ENCODE measurements at places on chromosomes 4 and X.
A peak's percentile ranks its signal among the peaks of the same experiment; 100 is the strongest.

- DNase-seq: no peak
These were observed 52.8 kb downstream of the TBC1D14 start for GRCh38 chr4:6962211-6963041.

- no peak for DNase-seq
These were observed 62.2 kb upstream of the SPANXD start for GRCh38 chrX:141760761-141761160.

GRCh38 chrX:135308345-135308855 is 880 bp upstream of the ETDC start:
- DNase-seq: no peak

DNA sequence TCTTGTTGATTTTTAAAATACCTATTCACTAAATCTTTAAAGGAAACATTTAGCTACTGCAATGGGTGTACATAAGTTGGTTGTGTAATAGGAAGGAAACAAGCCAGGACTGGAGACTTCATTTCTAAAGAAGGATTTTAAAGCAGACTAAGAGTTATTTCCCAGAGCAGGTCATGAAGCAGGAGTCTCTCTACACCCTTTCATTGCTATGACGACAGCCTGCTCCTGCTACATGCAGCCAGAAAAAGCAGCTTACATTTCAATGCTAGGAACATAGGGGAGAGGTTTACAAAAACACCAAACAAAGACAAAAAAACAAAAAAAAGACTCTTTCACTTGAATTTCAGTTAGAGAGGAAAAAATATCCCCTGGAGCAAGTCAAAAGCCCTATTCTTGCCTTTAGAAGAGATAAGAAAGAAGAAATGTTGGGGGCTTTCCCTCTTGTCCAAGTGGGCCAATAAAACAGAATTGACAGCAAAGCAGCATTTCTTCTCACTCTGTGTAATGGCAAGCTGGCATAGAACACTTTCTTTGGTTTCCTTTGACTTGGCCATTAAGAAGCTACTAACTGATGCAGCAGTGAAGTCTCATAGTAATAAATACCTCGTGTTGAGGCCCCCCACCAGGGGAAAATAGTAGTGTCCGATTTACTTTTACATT is 3.4 kb downstream of the SPARCL1 start:
- no peak for DNase-seq

DNA sequence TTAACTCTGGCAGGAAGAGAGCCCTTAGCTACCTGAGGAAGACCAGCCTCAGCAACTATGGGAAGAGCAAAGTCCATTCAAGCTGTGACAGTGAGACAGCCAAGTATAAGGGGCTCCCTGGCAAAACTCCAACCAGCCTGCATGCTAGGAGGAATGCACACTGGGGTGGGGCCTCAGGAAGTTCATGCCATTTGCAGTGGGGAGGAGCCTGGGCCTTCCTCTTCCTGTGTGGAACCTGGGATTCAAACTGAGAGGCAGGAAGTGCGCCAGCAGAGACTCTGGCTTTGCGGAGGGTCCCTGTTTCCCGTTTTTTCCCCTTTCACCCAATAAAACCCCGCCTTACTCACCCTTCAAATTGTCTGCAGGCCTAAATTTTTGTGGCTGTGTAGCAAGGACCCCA is 33.0 kb downstream of the TFDP3 start:
- no peak for DNase-seq

GRCh38 chr4:16457944-16458343 is 231.7 kb upstream of the TAPT1 start:
- no peak for DNase-seq

DNA sequence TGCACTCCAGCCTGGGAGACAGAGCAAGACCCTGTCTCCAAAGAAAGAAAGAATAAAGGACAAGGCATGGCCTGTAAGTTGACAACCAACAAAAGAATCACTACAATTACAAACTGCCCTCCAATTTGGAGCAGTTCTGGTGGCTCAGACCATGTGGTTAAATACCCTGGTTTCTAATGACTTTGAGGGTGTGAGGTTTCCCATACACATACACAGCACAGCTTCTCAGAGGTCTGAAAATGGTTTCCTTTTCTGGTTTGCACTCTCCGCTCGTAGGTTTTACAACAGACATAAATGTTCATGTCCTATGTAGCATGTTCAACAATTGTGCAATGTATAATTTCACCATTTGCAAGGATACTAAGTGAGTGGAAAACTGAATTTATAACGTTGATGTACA is 34.2 kb upstream of the MXRA5 start:
- no peak for DNase-seq

DNA sequence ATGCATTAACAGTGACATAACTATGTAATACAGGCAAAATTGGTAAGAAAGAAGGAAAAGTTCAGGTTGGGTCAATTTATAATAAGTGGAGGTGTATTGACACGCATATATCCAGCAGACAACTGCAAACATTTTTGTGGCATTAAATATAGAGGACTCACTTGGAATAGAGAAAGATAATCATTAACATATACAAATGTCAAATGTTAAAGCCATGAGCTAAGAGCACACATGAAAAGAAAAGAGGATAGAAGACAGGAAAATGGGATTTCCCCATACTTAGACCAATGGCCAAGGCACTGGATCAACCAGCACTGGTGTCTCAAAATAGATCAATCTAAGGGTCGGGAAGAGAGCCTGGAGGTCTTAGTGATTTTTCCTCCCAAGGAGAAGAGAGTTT is 187.6 kb downstream of the PDGFC start:
- no peak for DNase-seq

DNA sequence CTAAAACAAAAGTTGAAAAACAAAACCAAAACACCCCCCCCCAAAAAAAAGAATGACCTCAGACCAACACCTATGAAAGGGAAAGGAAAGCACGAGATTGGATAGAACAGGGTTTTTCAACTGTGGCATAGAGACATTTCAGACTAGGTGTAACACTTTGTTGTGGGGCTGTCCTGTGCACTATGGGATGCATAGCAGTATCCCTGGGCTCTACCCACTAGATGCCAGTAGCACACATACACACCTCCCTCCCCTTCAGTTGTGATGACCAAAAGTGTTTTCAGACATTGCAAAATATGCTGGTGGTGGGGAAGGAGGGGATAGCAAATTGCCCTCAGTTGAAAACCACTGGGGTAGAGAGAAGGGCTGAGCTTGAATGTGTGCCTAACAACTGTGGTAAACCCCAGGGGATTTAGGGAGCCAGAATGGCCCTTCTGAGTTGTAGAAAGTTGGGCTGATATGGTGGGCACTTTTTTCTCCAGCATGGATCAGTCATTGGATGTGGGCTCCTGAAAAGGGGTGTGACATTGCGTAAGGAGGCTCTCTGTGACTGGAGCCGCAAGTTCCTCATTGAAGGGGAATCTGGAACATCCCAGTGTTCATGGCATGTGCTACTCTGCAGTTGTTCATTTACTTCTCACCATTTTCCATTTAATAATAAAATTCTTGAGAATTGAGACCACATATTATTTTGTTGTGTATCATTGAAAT is 8.8 kb upstream of the GEMIN8 start:
- DNase-seq: no peak

GRCh38 chrX:31071725-31072124 is at the start of gene FTHL17:
FTHL17 (minus strand) TSS chrX:31072041; CDS start chrX:31071953, 88 bp downstream.
- DNase-seq: no peak

GRCh38 chr4:14787894-14788293 is 214.4 kb upstream of the CPEB2 start:
- DNase-seq: no peak

GRCh38 chrX:40816906-40817305 is 81.6 kb upstream of the MED14 start:
- no peak for DNase-seq

DNA sequence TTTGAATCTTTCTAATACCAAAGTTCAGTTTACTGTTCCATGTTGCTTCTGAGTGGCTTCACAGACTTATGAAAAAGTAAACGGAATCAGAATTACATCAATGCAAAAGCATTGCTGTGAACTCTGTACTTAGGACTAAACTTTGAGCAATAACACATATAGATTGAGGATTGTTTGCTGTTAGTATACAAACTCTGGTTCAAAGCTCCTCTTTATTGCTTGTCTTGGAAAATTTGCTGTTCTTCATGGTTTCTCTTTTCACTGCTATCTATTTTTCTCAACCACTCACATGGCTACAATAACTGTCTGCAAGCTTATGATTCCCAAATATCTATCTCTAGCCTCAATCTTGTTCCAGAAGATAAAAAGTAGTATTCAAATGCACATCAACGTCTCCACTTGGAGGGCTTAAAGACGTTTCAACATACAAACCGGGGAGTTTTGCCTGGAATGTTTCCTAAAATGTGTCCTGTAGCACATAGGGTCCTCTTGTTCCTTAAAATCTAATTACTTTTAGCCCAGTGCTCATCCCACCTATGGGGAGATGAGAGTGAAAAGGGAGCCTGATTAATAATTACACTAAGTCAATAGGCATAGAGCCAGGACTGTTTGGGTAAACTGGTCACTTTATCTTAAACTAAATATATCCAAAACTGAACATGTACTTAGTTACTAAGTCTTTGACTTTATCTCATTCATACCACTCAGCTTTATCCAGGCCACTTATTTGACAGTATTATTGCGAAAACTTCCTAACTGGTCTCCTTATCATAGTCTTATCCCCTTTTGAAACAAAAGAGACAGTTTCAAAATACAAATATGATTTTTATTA is 3.6 kb upstream of the AFP start:
- no peak for DNase-seq

DNA sequence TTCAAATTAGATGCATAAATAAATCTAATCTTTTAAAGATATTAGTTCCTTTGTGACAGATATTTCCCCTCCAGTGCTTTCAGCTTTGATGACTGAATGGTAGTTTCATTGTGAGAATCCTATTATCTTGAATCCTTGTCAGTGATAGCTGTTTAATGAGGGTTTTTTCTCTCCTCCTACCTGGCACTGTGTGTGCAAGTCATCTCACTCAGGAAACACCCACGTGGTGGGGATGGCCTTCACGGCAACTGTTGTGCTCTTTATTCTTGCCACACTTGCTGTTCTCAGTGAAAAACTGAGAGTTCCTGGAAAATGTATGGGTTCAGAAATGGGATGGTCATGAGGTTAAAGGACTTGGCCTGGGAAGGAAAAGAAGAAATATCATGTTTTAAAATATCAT is 129.9 kb downstream of the SPRY1 start:
- DNase-seq: no peak

DNA sequence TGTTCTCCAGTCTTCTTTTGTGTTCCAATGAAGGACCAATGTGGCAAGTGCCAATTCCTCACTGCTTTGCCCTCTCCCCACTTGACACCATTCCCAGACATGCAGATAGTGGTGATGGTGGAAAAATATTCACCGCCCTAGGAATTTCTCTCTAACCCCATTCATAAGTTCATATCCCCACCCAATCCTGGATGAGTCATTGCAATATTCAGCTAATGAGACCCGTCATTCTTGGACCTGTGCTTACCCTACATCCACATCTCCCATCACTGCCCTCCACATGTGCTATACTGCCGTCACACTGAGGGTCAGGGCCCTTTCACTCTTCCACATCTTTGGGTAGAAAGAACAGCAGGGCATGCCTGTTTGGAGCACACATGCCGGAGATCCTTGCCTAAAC is 199.2 kb downstream of the KCNIP4 start:
- no peak for DNase-seq

- no peak for DNase-seq
These were observed at the start of gene NDP for GRCh38 chrX:43973249-43974099. NDP (minus strand) TSS chrX:43973390; CDS start chrX:43958645, 14,745 bp downstream.

- DNase-seq: no peak
These were observed 70.9 kb upstream of the ENPP6 start for GRCh38 chr4:184288451-184289178.

- no peak for DNase-seq
These were observed 18.1 kb upstream of the APBB2 start for GRCh38 chr4:41232406-41232805.

DNA sequence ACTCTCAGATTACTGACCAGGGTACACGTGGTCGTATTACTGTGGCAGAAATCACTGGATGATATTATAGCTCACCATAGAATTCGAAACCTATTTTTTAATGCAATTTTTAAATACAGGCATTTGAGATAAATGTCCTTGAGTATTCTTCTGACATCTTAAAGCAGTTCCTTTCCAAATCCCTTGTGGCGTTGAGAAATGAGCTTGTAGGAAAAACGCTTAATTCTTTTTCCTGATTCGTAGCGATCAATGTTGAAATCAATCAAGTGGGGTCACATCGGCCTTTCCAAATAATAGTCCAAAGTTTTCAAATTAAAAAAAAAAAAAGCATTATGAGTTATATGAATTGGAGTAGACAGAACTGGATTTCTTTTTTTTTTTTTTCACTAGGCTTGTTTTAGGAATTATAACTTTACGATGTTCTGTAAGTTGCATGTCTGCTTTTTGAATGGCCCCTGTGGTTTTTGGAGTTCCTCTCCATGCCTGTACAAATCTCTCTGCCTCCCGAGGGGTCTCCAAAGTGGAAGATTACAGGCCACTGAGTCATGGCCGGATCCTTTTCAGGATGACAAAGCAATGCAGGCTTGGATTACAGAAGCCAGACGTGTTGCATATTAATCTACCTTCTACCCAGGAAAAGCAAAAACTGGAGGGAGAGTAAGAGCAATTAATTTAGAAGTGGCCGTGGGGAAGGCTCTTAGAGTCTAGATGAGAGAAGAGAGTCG is 226.1 kb downstream of the SHOX start:
- DNase-seq: no peak

DNA sequence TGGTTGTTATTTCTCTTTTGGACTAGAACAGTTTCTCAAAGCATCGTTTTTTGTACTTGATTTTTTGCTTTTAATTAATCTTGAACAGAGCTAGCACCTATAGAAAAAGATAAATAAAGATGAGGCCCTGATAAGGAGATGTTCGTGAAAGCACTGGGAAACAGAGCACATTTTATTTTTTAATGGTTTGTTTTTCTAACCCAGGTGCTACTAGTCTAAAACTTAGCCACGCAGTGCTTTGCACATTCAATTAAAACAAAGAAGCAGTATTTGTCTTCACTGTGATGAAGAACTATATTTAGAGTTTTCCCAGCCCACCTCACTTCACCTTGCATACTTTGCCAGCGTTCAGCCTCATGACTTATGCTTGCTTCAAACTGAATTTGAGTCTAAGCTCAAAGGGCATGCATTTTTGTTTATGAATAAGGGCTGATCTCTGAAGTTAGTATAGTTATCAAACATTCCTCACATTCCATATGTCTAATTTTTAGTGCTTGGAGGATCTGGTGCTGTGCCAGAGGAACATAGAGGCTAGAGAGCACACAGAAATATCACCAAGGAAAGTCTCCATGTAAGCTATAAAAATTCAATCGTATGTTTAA is 76.7 kb downstream of the WWC2 start:
- peak; percentile 51 for DNase-seq

- no peak for DNase-seq
These were observed 192.7 kb downstream of the PTTG2 start for GRCh38 chr4:38152721-38153386.

- no peak for DNase-seq
These were observed 21.8 kb upstream of the CCNI start for GRCh38 chr4:77097611-77098010.

Data from HTR-8/SVneo (cell line).